Fibroblast of skin of scalp (primary cell): ENCODE measurements at places on chromosomes 4 and X.

DNA sequence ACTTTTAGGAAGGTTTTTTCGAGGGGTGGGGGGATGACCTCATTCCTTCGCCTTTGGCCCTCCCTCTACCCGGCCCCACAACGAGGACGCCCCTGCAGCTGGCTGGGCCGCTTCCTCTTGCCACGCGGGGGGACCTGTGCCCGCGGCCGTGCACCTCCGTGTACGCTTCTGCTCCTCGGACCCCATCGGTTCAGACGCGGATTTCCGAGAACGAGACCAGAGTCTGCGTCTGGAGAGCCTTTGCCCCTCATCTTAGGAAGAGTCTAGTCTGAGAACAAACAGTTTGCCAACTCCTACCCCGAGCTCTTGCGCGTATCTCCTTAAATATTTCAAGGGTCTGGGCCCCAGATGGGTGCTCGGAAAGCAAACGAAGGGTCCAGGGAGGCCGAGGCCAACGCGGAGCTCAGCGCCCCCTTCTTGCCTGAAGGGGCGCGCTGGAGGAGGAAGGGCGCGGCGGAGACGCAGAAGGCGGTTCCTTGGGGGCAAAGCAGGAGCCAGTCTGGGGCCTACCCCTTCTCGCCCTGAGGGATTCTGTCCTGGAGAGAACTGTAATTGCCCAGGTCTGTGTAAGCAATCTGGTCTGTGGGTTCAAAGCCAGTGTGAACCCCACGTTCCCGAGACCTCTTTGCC, 3.9 kb upstream of the SFRP2 start:
- DNase-seq = no peak

DNA sequence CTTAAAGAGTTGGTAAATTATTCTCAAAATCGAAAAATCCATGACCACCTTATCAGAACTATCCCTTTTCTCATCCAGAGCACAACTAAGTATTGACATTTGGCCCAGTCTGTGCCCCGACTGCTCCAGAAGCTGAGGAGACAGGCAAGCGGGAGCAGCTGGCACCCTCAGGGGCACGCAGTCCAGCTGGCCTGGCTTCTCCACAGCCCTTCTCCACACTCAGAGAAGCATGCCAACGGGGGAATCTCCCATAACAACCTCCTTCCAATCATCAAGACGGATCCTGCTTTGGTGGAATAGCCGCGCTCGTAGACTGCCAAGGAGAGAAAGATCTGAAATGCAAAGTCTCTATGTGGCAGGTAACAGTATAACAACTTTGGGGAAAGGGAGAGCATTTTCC, 85.4 kb downstream of the AFAP1 start:
- no peak for DNase-seq

DNA sequence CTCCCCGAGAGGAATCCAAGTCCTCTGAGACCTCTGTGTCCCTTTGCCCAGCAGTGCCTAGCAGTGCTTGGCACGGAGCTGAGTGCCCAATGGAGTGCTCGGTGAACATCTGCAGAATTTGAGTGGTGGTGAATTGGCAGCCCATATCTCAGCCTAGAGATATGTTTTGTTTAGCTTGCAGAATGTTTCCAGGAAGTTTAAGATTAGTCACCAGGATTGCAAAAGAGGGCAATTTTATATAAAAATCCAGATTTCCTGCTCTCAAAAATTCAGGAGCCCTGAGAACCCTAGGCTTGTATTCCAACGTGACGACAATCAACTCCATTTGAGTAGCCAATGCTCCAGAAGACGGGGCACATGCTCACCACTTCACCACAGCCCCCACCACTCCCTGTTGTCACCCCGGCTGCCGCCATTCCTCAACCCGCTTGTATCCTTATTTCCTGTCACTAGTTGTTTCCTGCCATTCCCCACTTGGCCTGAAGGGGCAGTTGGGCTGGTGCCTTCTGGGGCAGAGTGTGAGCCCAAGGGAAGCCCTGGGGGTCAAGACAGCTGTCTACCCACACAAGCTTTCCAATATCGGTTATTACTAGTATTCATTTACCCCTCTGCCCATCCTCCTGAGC, 116.9 kb downstream of the EFNB1 start:
- DNase-seq = peak; percentile 45

DNA sequence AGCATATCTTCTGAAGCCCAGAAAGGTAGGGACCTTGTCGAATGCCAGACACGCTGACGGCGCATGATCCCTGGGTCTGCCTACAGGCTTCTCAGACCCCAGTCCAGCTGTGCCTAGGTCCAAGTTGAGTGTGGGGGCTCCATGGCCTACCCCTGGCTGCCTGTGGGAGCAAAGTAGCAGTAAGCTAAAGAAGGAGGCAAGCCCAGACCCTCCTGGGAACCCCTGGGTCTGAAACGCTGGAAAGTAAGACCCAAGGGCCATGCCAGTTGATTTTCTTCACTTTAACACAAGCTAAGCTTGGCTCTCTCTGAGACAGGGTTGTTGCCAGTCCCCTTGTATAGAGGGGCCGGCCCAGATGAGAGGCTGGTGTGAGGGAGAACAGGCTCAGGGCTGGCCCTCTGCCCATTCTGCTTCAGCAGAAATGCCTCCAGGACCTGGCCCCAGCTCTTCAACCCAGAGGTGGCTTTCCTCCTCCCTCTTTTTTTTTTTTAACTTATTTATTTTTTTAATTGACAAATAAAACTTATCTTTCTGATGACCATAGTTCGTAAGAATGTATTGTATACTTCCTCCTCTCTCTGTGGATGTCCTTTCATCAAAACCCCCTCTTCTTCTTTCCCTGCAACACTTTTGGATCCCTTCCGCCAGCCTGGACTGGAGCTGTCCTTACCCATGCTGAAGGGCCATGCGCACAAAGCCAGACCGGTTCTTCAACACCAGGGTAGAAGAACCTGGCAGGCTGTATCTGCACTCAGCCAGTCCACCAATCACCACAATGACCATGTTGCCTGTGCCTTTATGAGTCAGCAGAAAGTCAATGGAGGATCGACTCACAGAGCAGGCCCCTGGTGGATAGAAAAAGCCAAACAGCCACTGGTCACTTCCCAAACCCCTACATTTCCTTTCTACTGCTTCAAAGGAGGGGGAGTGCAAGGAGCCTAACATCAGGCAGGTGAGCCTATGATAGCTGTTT, 7.1 kb downstream of the AWAT2 start:
- peak; percentile 25 for DNase-seq

DNA sequence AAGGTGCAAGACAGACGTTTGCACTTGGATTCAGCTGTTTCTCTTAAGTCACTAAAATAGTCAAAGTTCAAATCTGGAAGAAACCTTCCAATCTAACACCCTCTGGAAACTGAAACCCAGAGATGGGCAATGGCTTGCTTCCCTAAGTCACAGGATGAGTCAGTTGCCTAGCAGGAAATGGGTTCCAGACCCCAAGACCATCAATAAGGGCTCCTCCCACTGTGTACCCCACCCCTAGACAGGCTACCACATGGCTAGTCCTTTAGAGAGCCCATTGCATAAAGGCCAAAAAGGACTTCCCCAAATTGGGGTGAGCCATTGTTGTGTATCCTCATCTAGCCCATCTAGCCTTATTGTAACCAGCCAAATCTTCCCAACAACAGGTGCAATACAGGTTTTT, 216.2 kb downstream of the HS6ST2 start:
- no peak for DNase-seq

- no peak for DNase-seq
These were observed 161.3 kb downstream of the KIT start for GRCh38 chr4:54819034-54819433.

GRCh38 chr4:32025851-32026459, 1305.8 kb downstream of the PCDH7 start:
- DNase-seq = peak; percentile 47

DNA sequence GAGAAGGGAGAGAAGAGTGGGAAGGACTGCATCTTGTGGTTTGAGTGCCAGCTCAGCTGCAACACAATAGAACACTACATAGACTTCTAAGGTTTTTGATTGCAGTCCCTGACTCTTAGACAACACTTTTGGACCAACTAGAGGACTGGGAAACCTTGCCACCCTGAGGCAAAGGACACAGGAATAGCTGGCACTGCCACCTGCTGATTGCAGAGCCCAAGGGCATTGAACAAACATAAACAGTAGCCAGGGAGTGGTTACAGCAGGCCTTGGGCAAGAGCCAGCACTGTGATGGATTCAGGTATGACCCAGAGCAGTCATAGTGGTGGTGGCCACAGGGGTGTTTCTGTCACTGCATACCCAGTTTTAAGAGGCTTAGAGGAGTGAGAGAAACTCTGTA, 72.5 kb upstream of the CXorf51A start:
- DNase-seq = no peak

DNA sequence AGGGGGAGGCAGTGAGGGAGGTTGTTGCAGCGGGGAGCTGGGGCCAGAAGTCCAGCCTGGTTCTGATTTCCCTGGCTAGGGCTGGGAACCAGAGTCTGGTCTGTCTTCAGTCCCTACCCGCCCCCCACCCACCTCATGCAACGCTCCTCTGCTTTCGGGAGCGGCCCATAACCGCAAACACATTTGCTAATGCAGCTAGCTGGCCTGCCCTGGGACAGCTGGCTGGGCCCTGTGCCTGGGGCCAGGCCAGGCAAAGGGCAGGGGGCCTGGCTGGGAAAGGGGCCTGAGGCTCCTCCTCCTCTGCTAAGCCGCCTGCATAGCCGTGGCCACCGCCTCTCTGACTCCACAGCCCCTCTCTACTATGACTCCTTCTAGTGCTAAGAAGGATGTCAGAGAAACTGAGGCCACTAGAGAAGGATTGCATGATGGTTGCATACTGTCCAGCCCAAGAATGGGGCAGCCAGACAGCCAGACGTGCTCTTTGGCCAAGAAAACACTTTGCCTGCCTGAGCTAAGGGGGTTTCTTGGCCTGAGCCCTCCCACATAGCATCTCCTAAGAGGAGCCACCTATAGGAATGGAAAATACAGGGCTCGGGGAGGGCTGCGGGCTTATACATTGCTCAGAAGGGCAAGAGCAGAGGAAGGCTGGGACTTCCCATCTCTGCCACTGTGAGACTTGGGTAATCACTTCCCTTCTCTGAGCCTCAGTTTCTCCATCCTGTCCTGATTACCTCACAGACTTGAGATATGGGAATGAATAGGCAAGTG, 76.9 kb downstream of the PJA1 start:
- no peak for DNase-seq

GRCh38 chr4:155407480-155407879, 30.7 kb upstream of the MAP9 start:
- DNase-seq = no peak

GRCh38 chr4:112053825-112054350, 91.4 kb upstream of the FAM241A start:
- no peak for DNase-seq

GRCh38 chrX:71533851-71534561, 1.1 kb downstream of the OGT start:
- peak; percentile 65 for DNase-seq

GRCh38 chr4:184392748-184393559, 81.4 kb downstream of the IRF2 start:
- DNase-seq = no peak

GRCh38 chr4:47287735-47288134, 175.8 kb downstream of the COMMD8 start:
- peak; percentile 34 for DNase-seq

- DNase-seq = no peak
These were observed 44.3 kb downstream of the CD40LG start for GRCh38 chrX:136692271-136692670.

GRCh38 chrX:110408949-110409588, 50.4 kb downstream of the RTL9 start:
- no peak for DNase-seq

DNA sequence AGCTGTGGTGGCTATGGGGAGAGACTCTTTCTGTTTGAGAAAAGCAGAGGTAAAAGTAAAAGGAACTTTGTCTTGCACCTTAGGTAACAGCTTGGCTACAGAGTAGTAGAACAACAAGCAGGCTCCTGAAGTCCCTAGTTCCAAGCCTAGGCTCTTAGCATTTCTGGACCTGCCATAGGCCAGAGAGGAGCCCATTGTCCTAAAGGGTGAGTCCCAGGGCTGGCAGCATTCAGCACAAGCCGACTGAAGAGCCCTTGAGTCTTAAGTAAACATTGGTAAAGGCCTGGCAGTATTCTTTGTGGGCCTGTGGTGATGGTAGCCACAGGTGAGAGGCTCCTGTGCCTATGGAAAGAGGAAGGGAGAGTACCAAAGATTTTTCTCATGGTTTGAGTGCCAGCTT, 38.2 kb downstream of the CSN3 start:
- no peak for DNase-seq

- no peak for DNase-seq
These were observed 119.0 kb downstream of the GPR143 start for GRCh38 chrX:9646471-9647224.

- peak; percentile 55 for DNase-seq
These were observed 328.4 kb downstream of the CAMK2D start for GRCh38 chr4:113433116-113433515.

GRCh38 chr4:26746802-26747213, 113.8 kb upstream of the STIM2 start:
- no peak for DNase-seq

GRCh38 chr4:73067971-73068394, 1.5 kb downstream of the COX18 start:
- DNase-seq = no peak

DNA sequence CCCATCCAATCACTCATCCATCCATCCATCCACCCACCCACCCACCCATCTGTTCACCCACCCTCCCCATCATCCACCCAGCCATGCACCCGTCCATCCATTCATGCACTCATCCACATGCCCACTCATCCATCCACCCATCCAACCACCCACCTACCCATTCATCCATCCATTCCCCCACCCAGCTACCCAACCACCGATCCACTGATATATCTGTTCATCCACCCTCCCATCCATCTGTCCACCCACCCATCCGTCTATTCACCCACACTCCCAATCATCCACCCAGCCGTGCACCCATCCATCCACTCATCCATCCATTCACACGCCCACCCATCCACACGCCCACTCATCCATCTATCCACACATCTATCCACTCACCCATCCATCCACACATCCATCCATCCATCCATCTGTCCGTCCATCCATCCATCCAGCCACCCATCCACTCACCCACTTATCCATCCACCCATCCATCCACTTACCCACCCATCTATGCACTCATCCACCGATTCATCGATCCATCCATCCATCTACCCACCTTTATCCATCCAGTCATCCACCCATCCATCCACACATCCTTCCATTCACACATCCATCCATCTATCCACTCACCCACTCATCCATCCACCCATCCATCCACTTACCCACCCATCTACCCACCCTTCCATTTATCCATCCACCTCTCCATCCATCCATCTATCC, 28.4 kb downstream of the ASMTL start:
- DNase-seq = no peak

- DNase-seq = no peak
These were observed 4.4 kb upstream of the BGN start for GRCh38 chrX:153490217-153490930.

DNA sequence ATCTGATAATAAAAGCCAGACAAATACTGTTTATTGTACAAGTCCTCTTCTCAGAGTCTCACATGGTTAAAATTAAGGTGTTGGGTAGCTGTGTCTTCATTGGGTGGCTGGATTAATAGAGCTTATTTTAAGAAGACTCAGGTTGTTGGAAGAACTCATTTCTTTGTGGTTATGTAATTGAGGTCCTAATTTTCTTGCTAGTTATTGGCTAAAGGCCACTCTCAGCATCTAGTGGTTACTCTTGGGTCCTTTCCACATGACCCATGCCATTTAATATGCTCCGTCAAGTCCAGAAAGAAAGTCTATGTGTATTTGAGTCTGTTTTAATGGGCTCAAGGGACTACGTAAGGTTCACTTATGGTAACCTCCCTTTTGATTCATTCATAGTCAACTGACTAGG, 1668.6 kb upstream of the AGA start:
- DNase-seq = no peak

- peak; percentile 12 for DNase-seq
These were observed 163.6 kb downstream of the ZNF674 start for GRCh38 chrX:46381630-46382029.
